Small intestine (tissue), 16 donors: ENCODE measurements at places on chromosomes 11 and 22.
A peak's percentile ranks its signal among the peaks of the same experiment; 100 is the strongest.

GRCh38 chr11:76579056-76579751 is 91.3 kb downstream of the LRRC32 start:
- no peak for DNase-seq

- no peak for DNase-seq
These were observed 36.7 kb downstream of the CCDC90B start for GRCh38 chr11:83249445-83249844.

DNA sequence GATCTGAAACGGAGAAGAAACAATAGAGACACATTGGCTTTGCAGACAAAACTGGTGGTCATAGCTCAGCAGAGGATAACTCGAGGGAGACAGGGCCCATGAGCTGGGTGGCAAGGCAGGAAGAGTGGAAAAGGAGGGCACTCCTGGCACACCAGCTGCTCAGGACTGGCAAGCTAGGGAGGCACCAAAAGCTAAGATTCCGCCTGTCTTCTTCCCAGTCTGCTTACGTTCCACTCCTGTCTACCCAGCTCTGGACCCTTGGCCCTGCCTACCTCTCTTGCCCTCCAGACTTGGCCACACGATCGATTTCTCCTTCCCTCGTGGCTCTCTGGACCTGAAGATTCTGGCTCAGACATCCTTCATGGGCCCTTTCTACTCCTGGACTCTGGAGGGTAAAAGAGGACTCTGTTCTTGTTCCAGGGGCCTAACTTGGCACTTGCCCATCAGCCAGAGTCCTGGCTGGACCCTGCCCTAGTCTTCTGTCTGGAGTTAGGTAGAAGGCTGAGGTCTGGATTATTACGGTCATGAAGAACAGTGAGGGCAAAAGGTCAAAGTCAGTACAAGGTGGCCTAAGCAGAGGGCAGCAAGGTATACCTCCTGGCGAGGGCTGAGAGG is 115.2 kb upstream of the PITPNB start:
- no peak for DNase-seq

GRCh38 chr11:59967677-59968394 is 4.0 kb downstream of the OOSP4A start:
- DNase-seq = no peak

DNA sequence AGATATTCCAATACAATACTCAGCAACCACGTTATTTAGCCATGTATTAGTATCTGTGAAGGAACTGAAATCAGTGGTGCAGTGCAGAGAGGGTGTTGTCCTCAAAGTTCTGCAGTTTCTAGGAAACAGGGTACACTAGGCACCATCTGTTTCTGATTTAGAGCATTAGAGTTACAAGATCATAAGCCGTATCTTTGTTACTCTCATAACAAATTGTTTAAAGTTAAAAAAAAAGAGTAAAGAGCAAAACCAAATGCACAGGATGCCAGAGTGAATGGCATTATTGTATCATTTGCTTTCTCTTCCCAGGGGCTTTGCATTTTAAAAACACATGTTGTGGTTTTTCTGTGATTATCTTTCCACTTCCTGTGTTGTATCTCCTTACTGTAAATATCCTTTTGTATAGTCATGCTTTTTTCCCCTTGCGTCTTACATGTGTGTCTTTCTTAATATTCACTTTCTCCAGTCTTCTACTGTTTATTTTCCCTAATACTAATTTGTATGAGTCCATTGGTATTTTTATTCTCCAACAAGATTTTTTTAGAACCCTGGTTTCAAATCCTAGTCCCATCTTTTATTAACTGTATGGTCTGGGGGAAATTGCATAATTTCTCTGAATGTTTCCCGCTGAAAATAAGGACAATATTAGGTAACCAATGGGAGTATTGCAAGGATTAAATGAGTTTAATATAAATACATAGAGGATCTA is 15.2 kb upstream of the NUP160 start:
- peak; percentile 11 for DNase-seq

DNA sequence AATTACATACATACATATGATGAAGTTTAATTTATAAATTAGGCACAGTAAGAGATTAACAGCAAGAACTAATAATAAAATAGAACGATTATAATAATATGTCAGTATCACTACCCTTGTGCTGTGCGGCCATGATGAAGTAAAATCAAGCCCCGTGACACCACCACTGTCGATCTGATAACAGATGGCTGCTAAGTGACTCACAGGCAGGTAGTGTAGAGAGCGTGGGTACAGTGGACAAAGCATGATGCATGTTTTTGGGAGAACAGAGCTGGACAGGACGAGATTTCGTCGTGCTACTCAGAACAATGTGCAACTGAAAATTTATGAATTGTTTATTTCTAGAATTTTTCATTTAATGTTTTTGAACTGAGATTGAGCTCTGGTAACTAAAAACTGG is 108.4 kb upstream of the TIMP3 start:
- no peak for DNase-seq

DNA sequence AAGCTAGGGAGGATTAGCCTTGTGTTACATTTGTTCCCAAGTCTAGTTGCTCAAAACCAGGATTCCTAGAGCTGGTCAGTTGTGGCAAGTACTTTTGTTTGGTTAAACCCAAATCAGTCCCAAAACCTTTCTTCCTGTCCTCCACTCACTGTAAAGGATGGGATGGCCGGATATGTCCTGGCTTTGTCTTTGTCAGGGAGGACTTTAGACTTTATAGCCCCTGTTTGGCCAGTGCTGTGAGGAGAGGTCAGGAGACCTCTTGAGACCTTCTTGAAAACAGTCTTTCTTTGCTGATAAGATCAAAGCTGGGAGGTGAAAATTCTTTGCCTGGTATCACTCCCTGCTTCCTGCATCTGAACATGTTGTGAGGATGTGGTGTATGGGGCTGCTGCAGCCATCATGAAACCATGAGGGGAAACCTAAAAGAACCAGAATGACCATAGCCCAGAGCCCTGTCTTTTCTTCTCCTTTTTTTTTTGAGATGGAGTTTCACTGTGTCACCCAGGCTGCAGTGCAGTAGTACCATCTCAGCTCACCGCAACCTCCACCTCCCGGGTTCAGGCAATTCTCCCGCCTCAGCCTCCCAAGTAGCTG is 43.6 kb upstream of the FTH1 start:
- DNase-seq = no peak

DNA sequence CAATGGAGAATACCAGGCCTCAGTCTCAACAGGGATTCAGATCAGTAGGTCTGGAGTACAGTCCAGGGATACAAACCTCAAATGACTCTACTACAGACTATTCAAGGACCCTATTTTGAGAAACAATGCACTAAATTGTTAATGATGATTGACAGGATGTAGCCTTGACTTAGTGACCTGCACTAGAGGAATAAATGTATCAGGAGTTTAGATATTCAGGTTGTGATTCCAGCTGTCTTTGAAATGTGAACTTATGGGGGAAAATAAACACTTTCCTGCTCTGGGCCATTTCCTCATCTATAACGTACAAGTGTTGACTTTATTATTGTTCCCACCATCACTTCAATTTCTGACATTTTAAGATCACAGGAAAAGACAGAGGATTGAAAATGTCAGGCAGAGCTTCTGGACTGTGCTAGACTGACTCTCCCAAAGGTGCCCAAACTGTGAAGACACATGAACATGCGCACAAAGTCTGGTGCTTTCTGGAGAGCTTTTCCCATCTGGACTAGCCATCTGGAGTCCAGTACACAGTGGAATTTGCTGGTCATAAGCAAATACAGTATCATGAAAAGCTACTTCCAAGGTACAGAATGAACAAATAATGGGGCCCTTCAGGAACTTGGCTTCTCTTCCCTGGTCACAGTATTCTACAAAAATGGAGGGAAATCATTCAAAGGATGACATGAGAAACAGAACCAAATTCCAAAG is 110.4 kb downstream of the USP35 start:
- DNase-seq = no peak

DNA sequence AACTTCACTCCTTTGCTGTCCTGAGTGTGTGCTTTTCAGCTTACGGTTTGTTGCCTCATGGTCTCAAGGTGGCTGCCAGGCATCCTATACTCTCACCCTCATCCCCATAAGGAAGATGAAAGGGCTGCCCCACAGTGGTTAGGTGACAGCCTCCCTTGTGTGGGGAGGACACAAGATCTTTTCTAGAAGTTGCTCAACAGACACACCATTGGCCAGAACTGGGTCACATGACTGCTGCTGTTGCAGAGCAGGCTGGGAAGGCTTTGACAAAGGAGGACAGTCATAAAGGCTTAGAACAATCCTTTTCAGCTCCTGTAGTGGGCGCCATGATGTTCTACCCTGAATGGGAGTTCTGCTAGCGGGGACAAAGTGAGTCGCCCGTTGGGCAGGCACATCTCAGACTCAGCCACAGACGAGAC is 69.7 kb upstream of the RASD2 start:
- DNase-seq = peak; percentile 25

DNA sequence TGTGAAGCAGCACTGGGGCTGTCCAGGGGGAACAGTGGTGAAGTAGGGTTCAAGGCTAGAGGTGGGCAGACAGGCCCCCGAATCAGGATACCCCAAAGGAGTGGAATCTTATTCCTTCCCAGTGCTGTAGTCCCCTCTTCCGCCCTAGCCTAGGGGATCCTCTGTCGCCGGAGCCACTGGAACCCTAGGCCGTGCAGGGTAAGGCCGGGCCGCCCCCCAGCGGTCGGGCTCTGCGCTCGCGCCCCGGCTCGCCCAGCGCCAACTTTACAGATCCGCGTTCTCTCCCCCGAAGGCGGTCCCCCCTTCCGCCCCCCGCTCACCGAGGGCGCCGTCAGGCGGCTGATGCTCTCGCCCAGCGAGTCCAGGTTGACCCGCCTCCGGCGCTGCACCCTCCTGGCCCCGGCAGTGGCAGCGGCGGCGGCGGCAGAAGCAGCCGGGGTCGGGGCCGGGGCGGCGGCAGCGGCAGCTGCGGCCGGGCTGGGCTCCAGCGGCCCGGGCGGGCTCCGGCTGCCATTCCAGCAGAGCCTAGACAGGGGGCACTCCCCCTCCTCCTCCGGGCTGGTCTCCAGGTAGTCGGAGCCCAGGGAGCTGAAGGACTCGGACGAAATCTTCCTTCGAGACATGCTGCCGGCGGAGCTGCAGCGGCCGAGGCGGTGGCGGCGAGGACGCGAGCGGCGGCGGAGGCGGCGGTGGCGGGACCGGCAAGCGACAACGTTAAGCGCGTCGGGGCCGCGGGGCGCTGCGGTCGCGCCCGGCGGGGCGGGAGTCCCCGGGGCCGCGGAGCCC is 650 bp downstream of the GUCY1A2 start:
- DNase-seq = peak; percentile 82

GRCh38 chr22:49394116-49394785 is 433.4 kb downstream of the BRD1 start:
- no peak for DNase-seq

DNA sequence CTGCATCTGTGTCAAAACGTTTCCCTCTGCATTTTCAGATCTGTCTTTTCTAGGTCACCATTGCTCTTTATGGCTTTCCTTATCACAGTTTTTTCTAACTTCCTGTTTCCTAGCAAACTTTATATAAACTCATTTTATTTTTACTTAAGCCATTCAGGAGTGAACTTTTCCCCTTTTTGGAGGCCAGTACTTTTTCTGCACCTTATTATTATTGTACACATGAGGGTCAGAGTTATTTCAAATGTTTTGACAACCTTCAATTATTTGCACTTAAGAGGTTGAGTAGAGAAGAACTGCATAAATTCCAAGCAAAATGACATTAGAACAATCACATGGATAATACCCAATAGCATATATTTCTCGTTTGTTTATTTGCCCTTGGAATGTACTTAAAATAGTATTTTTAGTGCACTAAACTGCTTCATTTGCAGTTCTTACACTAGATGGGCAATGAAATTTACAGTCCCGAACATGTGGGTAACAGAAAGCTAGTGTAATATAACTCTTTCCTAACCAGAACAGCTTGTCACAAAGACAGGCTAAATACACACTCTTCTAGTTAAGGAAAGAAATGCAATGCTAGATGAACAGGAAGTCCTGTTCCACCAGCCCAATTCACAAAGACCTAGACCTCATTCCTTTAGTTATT is 79.5 kb downstream of the UBASH3B start:
- no peak for DNase-seq

DNA sequence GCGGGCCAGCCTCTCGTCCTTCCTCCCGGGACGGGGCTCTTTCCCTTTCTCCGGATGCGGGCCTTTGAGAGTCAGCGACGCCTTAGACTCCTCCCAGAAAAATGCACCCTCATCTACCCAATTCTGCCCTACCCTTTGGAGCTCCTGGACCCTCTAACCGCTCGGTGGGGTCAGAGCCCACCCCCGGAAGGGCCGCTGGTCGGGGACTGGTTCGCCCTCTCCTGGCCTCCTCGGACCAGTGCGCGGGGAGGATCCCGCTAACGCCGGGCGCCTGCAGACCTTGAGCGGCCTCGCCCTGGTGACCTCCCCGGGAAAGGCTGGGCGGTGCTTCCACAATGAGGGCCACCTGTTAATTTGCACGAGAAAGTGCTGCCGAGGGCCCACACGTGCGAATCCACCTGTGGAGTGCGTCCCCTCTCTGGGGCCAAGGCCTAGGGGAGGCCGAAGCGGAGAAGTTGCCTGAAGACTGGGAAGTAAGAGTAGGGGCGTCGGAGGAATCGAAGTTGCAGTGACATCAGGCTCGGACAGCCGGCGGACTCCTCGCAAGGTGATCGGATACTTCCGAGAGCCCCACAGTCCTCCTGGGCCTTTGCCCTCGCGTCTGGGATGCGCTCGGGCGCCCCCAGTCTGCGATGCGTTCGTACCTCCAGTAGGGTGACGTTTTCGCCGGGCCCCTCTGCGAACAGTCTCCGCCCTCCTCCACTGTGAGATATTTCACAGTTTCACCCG is 61.5 kb downstream of the ENDOD1 start:
- DNase-seq = peak; percentile 96

- no peak for DNase-seq
These were observed 252.6 kb downstream of the BRD1 start for GRCh38 chr22:49574881-49575702.

DNA sequence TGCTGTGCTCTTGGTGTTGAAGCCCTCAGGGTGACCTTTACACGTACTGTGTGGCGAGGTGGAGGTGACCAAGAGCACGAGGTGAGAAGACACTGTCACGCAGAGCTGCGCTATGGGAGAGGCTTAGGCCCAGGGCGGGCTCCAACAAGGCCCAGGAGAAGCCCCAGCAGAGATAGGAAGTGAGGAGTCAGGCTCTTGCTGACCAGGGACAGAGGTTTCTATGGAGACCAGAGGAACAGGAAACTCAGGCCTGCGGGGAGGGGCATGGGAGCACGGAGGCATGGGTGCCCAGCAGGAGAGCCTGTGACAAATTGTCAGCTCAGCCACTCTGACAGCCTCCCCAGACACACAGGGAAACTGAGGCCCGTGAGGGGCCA is 15.8 kb downstream of the DGKZ start:
- no peak for DNase-seq

DNA sequence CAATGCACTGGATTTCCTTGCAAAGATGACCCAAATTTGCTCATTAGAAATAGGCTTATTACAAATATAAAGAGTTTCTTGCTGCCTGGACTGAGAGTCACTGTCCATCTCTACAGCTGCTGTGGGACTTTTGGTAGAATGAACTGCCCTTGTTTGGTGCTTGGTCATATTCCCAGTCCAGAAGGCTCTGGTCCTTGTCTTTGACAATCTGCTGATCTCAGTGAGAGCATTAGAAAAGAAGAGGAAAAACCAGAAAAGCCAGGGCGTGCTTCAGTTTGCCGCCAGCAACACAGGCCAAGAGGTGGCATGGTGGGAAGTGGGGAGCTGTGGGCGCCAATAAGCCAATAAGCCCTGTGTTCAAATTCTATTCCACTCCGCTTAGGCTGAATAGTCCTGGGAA is 48.2 kb upstream of the PARVA start:
- DNase-seq = no peak

GRCh38 chr22:49305214-49305965 is 522.3 kb downstream of the BRD1 start:
- peak; percentile 42 for DNase-seq
